ENCODE measurements at places on chromosomes 6 and 20. TPM values are rescaled to one million over a fixed set of nuclear protein-coding genes. Genes with fewer than 3 reads are reported as not detected.

DNA sequence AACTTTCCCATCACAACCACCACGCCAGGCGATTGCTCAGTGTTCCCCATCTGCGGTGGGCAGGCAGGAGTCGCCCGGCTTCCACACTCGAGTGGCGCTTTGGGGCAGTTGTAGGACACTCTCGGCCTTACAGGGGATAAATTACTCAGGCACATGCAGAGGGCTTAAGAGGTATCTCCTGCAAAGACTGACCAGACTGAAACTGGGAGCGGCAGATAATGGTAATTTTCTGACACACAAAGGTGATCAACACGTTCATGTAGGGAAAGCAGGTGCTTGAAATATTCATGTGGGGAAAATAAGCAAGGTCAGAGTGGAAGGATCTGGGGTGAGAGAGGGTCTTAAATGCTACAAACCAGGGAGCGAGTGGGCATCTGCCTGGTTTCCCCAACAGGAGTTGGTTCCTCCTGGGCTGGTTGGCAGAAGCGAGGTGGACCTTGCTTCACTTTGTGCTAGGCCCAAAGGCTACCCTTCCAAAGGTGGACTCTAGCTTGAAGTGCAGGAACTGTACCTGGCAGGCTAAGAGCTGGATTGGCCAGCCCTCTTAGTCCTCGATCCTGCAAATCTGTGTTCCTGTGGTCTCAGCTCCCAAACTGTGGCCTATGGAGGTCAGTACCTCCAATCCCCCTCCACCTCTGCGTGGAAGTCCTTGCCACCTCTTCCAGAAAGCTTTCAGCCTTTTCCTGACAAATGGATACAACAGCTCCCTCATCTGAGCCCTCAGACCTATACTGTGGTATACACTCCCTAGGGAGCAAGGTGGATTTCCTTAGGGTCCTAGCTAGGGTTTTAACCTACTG is 16.7 kb downstream of the PLAGL2 start:
- H3K36me3 ChIP-seq = peaks cover 4% of the 10 kb centered on the region
- peak overlapping the region; percentile 58 for H3K4me3 ChIP-seq
- H3K27me3 ChIP-seq = no peaks in the 10 kb centered on the region
- DNase-seq = no peak

DNA sequence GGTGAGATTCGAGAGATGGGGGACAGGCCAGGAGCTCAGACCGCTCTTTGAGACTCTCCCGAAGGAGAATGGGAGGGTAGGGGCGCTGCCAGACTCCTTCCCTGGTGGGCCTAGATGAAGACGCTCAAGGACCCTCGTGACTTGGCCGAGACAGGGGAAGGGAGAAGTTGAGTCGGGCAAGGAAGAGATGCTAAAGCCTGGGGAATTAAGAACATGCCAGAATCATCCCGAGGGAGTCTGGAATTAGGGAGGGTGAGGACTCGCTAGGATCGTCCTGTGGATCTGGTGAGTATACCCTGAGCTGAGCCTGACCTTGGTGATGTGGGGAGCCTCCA is 529 bp downstream of the UBE2C start:
- DNase-seq = no peak
- H3K4me3 ChIP-seq = peak overlapping the region; percentile 70
- H3K36me3 ChIP-seq = peaks cover 13% of the 10 kb centered on the region

DNA sequence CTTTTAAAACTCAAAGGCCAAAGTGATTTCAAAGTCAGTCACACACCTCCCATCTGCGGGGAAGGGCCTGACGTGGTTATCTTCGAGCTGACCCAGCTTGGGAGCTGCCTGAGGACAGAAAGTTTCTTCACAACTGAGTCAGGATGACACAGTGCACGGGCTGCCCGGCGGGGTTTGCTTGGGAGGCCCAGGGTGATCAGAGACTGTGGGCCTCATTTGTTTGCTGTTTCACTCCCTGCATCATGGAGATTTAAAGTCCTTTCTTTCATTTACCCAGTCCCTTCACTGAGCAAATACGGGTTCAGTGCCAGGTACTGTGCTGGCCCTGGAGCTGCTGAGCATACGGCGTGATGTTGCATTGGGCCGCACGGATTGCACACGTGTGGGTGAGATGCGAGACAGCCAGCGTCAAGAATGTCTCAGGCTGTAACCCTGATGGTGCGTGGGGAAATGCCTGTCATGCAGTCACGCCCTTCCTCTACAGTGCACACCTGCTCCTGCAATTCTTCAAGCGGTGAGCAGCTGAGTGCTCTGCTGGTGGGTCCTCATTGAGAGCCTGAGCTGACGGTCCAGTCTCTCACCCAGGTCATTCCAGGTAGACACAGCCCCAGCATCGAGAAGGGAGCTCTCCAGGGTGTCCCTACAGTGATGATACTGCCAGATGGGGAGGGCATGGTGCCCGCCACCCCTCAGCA is 82.7 kb upstream of the PMEPA1 start:
- H3K4me3 ChIP-seq = no peak overlapping the region
- no peaks in the 10 kb centered on the region for H3K36me3 ChIP-seq
- H3K4me1 ChIP-seq = no peaks in the 10 kb centered on the region
- no peak overlapping the region for H3K27ac ChIP-seq

- no peak for DNase-seq
- H3K36me3 ChIP-seq = no peaks in the 10 kb centered on the region
- peak overlapping the region; percentile 19 for H3K27ac ChIP-seq
- no peak overlapping the region for H3K4me3 ChIP-seq
- no peaks in the 10 kb centered on the region for H3K27me3 ChIP-seq
Measured at GRCh38 chr6:15608396-15608795, 54.4 kb downstream of the DTNBP1 start.

DNA sequence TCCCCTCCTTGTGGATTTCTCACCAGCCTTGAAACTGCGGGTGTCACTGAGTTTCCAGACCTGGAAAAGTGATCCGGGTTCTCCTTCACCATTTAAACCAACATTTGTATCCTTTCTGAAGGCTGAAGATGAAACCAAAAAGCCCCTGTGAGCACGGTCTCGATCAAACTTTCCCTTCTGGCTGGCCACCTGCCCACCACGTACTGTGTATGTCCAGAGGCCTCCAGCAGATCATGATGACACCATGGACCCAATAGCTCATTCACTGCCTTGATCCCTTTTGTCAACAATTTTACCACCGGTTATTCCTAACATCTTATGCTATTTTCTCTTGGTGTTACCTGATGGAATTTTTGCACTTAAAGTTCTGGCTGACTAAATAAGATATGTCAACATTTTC is 15.6 kb downstream of the ULBP1 start:
- no peak overlapping the region for H3K27ac ChIP-seq
- no peak overlapping the region for H3K4me3 ChIP-seq
- peaks cover 17% of the 10 kb centered on the region for H3K27me3 ChIP-seq
- H3K36me3 ChIP-seq = no peaks in the 10 kb centered on the region
- H3K4me1 ChIP-seq = no peaks in the 10 kb centered on the region

GRCh38 chr20:2217857-2218539 is 77.8 kb upstream of the TGM3 start:
- no peaks in the 10 kb centered on the region for H3K4me1 ChIP-seq
- H3K27ac ChIP-seq = no peak overlapping the region
- H3K36me3 ChIP-seq = no peaks in the 10 kb centered on the region
- peak; percentile 27 for DNase-seq
- no peaks in the 10 kb centered on the region for H3K27me3 ChIP-seq
- H3K4me3 ChIP-seq = no peak overlapping the region

DNA sequence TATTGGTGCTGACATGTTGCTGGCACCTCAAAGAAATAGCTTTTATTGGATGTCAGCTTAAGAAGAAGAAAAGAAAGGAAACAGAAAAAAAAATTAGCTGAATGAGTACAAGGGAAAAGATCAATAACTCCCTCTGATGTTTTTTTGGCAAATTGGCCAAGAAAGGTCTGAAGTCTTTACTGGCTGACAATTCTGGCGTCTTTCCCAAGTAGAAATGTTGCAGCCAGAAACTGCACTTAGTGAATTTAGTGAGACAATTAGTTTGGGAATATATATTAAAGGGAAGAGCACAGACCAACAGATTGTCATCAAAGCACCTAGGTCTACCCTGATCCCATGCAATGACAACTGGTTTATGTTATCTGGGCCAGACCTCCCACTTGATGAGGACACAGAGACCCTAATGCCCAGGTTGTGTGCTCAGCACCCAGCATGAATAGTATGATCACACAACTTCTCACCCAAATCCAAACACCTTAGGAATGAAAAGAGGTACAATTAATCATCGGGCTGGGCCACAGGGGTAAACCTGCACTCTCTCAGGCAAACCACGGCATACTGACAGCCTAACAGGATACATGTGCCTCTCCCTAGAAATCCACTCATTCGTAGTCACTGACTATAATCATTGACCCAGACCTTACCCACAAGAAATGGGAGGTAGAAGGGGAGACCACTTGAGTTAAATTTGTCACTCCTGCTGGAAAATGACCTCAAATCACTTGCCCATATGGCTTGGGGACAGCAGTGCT is 612.3 kb upstream of the ARID1B start:
- no peak overlapping the region for H3K27ac ChIP-seq
- no peaks in the 10 kb centered on the region for H3K4me1 ChIP-seq
- H3K4me3 ChIP-seq = no peak overlapping the region

- H3K4me3 ChIP-seq = no peak overlapping the region
- no peaks in the 10 kb centered on the region for H3K36me3 ChIP-seq
- DNase-seq = no peak
- H3K27me3 ChIP-seq = no peaks in the 10 kb centered on the region
- no peaks in the 10 kb centered on the region for H3K4me1 ChIP-seq
Measured at GRCh38 chr20:35252037-35252461, 25.6 kb downstream of the MMP24 start.

Gene GABRR2
- 0.49 TPM for total RNA-seq

Gene MTHFD1L
- 23.3 TPM for total RNA-seq

Data from colonic mucosa (tissue), 4 donors.